GM12864 (cell line): ENCODE measurements at places on chromosomes 16 and 17.

DNA sequence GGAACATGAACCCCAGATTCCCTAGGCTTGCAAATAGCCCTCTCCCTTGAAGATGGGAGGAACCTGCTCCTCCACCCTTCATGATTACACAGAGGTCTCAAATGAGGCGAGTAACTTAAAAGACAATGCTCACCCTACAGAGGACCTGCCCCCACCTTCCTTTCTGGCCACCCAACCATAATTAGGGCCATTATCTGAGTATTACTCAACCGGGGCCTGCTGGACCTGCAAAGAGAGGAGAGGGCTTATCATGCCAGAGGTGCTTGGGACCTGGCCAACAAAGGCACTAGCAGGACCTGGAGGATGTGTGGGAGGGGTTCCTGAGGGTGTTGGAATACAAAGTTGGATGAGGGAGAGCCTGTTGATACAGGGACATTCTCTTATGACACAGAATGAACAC, 42.4 kb downstream of the RNF157 start:
- no peak for DNase-seq

- no peak for DNase-seq
Observed at GRCh38 chr17:57609125-57609877, 135.8 kb downstream of the CCDC182 start.

GRCh38 chr16:27698266-27698665, 148.3 kb downstream of the KATNIP start:
- no peak for DNase-seq

GRCh38 chr17:51257150-51258081, 2.4 kb downstream of the MBTD1 start:
- no peak for DNase-seq

DNA sequence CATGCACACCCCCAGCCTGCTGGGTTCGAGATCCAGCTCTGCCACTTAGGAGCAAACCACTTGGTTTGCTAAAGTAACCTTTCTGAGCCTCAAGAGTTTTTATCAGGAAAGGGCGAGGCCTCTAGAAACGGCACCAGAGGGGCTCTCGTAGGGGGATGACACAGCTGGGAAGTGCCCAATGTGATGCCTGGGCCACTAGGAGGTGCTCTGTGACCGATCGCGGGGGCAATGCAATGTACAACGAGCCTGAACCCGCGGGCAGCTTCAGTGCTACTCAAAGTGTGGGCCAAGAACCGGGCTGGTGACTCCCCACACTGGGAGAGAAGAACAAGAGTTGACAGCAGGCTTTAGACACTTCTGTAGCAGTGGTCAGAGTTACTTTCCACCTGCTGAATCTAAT, 9.4 kb downstream of the C16orf89 start:
- no peak for DNase-seq

DNA sequence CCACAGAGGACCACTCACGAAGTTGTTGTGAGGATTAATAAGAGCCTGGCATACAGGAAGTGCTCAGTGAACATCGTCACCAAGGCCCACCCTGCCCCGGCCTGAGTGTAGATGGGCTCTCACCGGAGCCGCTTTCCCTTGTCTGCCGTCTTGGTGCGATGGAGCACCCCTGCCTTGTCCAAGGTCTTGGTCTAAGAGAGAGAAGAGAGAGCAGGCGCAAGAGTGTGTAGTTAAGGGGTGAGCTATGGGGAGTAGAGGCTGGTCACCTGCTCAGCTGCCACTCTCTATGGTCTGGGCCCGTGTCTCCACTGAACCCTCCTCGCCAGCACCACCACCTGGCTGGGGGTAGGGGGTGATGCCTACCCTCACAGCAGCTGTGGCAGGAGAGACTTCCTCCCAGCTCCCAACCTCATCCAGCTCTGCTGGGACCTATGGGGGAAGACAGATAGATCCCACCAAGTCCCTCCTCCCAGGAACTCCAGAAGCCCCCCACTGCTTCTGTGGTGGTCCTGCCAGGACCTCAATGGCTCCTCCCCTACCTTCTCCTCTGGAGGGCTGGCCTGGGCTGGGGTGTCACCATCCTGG, 28.7 kb downstream of the ARHGAP27 start:
- DNase-seq: no peak

GRCh38 chr17:4693416-4693815, 10.5 kb downstream of the PELP1 start:
- no peak for DNase-seq

DNA sequence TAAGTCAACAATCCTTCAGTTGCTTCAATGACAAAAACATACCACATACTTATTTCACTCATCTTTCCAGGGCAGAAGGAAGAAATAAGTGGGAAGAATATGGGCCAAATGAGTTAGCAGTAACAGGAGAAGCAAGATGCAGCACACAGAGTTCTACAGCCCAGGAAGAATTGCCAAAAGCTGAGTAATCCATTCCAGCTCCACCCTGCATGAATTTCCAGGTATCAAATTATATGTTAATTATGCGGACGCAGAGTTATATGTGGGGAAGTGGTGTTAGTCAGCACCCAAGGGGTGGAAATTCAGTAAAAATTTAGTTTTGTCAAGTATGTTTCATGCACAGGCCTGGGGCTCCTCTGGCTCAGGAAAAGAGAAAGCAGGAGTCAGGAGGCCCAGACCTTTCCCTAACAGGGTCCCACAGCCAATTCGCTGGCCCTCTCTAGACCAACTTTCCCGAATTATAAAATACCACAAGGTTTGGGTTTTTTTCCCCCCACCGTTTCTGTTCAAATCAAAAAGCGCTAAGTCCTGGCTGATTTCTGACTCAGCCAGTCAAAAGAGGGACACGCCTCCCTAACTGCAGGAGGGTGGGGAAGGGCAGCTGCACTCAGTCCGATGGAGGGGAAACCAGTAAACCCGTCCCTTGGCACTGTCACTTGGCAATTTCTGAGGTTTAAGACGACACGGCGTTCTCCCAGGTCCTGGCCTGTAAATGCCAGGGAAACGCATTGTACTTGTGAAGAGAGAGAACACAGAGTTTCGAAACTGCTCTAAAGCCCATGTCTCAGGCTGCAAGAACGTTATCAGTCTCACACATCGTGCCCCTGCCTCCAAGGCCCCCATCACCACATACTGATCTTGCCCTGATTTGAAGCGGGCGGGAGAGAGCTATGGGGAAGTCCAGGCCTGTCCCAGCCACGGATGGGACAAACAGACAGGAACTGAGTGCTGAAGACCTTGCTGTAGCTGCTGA, 58.1 kb downstream of the ZFHX3 start:
- no peak for DNase-seq

- DNase-seq: no peak
Observed at GRCh38 chr17:273981-274832, 78.4 kb downstream of the RPH3AL start.

- no peak for DNase-seq
Observed at GRCh38 chr16:9099131-9099625, 7.7 kb downstream of the HAPSTR1 start.

DNA sequence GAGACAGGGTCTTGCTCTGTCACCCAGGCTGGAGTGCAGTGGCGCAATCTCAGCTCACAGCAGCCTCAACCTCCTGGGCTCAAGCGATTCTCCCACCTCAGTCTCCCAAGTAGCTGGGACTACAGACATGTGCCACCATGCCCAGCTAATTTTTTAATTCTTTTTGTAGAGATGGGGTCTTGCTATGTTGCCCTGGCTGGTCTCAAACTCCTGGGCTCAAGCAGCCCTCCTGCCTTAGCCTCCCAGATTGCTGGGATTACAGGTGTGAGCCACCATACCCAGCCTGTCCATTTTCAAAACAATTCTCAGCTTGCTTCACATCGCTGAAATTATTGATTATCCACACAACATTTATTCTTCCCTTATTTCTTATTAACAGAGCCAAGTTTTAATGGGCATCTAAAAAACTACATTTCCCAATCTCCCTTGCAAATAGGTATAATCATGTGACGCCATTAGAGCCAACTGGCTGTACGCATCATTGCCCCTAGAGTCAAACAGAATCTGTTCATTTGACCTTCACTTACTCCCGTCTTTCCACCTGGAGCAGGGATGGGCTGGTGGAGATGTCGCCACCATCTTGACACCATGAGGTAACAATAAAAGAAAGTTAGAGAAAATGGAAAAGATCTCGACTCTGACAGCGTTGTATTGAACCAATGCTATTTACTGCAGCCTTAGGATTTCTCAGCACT, 148.0 kb upstream of the FOXF1 start:
- DNase-seq: no peak

DNA sequence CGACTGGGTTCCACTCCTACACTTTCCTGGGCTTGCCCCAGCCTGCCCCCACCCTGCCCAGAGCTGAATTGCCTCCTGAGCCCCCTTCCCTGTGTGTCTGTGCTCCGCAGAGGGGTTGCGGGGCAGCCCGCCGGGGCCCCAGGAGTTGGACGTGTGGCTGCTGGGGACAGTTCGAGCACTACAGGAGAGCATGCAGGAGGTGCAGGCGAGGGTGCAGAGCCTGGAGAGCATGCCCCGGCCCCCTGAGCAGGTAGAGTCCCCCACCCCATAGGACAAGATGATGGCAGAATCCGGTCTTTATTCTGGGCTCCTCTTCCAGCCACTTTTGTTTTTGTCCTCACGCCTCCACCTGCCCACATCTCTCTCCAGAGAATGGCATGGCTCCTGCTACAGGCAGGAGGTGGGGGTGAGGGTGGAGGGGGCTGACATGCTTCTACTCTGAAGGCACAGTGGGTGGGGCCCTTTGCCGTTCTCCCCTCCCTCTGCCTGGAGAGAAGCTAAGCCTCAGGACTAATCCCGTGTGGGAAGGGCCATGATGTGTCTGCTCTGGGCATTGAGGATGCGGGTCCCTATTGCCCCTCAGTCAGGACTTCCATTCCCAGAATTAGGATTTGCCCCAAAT, 3.5 kb downstream of the ACBD4 start:
- DNase-seq: no peak

DNA sequence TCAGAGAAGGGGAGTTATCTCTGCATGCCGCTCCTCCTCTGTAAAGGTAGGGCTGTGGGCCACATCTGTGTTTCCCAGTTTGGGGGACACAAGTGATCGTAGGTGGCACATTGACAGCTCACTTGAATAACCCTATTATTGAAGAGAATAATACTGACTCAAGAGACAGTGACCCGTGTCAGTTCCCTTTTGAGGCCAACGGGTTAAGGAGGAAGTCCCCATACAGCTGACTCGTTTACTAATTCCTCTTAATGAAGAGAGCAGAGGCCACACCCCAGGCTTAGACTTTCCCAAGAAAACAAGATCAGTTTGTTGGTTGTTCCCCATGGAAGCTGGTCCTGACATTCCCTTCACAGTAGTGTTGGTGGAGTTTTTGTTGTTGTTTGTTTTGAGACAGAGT, 33.0 kb downstream of the IL4R start:
- no peak for DNase-seq

GRCh38 chr16:17431012-17431411, 39.7 kb downstream of the XYLT1 start:
- no peak for DNase-seq

- DNase-seq: no peak
Observed at GRCh38 chr16:49455181-49455990, 81.8 kb downstream of the C16orf78 start.

DNA sequence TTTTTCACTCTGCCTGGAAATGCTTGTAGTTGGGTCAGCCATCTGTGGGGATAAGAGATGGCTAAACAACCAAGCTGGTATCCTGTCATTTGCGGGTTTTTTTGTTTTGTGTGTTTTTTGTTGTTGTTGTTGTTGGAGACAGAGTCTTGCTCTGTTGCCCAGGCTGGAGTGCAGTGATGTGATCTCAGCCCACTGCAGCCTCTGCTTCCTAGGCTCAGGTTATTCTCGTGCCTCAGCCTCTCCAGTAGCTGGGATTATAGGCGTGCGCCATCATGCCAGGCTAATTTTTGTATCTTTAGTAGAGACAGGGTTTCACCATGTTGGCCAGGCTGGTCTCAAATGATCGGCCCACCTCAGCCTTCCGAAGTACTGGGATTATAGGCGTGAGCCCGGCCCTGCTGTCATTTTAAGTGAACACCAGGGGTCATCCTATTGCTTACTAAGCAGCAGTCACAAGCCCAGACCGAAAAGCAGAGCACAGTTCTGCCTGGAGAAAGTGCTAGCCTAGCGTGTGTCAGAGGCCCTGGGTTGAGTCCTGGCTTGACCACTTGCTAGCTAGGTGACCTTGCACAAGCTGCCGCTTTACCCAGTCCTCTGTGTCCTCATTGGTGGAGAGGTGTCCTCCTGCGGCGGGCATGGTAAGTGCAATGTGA, 4.6 kb downstream of the SMCR8 start:
- DNase-seq: no peak

DNA sequence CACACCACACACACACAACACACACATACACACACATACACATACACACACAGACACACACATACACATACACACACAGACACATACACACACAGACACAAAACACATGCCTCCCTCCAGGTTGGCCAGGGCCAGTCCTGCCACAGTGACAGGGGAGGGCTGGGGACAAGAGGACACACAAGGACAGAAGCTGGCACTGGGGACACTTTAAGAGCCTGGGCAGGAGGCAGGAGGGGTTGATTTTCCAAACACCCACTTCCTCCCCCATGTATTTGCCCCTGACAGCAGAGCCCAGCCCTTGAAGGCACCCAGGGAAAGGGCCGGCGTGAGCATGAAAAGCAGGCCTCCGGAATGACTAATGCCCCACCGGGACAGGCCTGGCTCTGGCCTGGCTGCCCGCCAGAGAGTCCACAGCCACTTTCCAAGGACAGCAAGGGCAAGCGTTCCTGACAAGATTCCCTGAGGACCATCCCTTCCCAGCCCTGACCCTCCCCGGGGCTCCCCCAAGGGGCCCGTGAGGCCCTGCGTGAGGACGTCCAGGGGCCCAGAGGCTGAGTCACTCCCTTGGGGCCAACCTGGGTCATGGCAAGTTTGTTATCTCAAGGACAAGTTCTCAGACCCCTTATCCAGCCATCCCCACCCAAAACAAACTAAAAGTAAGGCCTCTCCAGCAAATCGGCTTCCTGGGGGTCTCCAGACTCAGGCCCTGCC, 235.6 kb downstream of the ZNF423 start:
- DNase-seq: no peak

DNA sequence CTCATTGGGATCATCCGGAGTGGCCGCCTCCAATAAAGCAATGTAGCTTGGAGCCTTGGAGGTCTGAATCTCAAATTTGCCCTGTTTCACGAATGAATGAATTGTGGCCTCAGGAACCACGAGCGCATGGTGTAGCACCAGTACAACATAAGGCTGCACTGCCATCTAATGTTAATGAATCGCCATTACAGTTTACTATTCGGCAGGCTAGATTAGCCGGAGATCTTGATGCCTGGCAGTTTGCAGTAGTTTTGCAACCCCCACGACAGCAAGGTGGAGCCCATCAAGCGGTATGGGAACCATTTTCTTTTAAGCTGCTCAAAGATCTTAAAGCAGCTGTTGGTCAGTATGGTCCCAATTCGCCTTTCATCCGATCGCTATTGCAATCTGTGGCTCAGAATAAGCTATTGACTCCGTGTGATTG, 18.8 kb downstream of the ALOX15B start:
- DNase-seq: peak; percentile 43
